CD4-positive, alpha-beta T cell treated with Interleukin-4 for 4 hours (primary cell): ENCODE measurements at places on chromosomes 16 and 17.

DNA sequence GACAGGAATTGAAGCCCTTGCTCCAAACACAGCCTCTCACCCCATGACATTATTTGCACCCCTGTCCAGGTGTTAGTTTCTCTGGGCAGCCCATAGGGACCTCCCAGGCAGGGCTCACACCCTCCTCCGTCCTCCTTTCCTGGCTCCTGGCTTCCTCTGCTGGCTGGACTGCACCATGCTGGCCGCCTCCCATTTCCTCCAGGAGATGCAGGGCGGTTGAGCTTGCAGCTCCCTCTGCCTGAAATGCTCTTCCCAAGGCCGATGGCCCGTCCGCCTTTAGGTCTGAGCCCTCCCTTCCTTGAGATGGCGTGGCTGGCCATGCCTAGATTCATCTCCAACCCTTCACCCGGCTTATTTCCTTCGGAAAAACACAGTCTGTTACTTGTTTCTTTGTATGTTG is 334.8 kb downstream of the SNX29 start:
- no peak for DNase-seq

- DNase-seq: no peak
These were observed 99.0 kb downstream of the OMG start for GRCh38 chr17:31198026-31198425.

- no peak for DNase-seq
These were observed at the start of gene CAVIN1 for GRCh38 chr17:42422958-42423712. Gene CAVIN1, minus strand, starts transcription at chr17:42423256. Its CDS starts 159 bp downstream, at chr17:42423097.

DNA sequence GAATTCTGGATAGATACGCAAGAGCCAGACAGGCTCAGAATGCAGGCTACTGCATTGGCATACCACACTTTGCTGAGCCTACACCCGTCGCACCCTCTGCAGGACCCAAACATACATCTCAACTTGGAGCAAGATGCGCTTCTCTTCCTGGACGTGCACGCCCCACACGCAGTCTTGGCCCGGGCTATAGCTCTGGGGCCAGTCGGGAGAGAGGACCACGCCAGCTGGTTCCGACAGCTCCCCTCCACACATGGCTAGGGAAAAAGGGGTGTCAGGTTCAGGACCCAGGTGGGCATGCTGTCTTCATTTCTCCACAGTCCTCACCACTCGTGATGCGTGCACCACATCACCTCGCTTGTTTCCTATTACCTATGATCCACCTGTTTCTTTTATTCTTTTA is 15.1 kb upstream of the CDIPT start:
- DNase-seq: no peak

GRCh38 chr16:28821874-28822519 is 802 bp upstream of the ATXN2L start:
- DNase-seq: no peak

GRCh38 chr16:14436401-14436955 is 193.6 kb downstream of the PARN start:
- DNase-seq: peak; percentile 3

GRCh38 chr17:76395980-76396379 is 11.6 kb downstream of the SPHK1 start:
- no peak for DNase-seq

- DNase-seq: no peak
These were observed 78.4 kb upstream of the MED9 start for GRCh38 chr17:17398188-17398942.

- DNase-seq: no peak
These were observed 85.9 kb downstream of the TMEM132E start for GRCh38 chr17:34665150-34665806.

DNA sequence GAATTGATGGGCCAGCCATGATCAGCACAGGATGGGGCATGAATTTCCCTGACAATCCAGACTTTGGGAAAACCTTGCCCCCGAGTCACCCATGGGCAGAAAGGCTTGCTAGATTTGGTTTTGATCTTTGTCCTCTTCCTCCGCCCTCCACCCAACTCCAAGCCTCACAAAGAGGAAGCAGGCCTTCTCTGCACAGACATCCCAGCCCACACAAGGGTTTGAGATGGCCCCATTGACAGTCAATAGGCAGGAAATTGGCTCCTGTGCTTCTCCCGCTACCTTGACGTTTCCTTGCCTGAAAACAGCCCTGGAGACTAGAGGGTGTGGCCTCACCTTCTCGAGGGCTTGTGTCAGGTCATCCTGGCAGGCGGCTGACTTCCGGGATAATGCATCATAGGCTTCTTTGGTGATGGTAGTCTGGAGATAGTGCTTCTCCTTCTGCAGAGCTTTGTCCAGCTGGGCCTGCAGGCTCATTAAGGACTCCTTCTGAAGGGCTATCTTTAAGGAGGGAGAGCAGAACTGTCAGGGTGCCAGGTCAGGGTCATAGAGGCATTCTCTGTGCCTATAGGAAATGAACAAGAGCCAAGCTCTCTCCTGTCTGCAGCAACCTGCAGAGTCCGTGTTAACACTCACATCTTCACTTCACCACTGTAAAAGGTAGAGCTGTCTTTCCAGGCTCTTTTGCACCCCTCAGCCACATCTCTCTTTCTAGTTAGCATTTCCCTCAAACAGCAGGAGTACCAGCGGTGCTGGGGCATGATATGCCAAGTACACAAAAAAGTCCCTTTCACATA is 32.2 kb downstream of the DHX38 start:
- no peak for DNase-seq

DNA sequence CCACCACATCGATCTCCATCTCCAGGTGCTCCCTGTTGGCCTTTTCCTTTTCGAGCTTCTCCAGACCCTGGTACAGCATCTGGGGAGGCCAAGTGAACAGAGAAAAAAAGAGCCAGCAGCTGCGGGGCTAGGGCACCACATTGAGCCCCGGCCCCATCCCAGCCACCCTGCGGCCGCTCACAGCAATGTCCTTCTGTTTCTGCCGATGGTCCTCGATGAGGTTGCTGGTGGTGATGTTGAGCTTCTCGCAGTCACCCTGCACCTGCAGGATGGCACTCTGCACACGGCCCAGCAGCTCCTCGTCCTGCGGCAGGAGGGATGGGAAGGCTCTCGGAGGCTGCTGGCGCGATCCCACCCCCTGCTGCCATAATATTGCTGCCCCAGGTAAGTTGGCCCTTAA is 15.5 kb downstream of the UBALD2 start:
- no peak for DNase-seq

GRCh38 chr17:80513892-80514291 is 30.7 kb upstream of the RPTOR start:
- DNase-seq: no peak

DNA sequence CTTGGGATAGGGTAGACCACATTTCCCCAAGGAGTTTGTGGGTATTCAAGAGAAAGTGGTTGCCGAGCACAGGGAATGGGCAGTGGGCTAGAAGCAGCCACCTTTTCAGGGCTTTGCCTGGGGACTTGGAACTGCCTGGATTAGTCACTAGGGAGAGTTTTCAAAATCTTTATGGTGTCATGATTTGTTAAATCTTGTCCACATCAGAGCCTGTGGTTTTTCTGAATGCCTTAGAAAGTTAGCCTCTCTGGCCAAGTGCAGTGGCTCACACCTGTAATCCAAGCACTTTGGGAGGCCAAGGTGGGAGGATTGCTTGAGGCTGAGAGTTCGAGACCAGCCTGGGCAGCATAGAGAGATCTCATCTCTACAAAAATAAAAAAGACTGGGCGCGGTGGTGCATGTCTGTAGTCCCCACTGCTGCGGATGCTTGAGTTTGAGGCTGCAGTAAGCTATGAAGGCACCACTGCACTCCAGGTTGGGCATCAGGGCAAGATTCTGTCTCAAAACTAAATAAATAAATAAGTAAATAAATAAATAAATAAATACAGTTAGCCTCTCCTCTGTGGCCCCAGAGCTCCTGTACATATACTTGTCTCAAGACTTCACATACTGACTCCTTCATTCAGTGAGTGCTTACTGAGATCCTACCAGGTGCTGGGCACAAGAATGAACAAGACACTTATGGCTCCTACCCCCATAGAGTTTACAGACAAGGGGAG is 76.3 kb upstream of the HNF1B start:
- no peak for DNase-seq

- no peak for DNase-seq
These were observed 55.7 kb downstream of the SREBF1 start for GRCh38 chr17:17780922-17781590.

- no peak for DNase-seq
These were observed 6.0 kb upstream of the ARL2BP start for GRCh38 chr16:57239107-57239506.

DNA sequence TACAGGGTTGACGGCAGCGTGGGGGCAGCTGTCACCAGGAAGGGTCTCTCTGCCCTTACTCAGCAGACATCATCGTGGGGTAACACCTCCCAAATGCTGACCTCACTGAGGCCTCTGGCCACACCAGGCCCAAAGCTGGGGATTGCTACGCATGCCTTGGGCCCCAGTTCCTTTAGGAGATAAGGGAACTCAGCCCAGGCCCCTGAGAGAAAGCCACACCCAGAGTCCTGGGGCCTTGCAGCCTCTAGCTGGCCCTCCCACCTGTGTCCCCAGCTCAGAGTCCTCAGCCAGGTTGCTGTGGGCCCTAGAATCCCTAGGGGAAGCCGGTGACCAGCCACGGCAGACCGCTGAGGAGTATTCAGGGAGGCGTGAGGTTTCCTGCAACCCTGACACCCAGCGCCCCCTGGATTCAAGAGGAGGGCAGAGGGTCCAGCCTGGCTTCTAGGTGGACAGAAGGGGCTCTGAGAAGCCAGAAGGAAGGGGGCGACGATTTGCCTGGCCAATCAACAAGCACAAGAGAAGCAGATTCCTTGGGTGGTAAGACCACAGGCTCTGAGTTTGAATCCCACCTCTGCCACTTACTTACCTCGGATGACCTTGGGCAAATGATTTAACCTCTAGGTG is 10.3 kb upstream of the GINS2 start:
- DNase-seq: no peak

- no peak for DNase-seq
These were observed 29.0 kb upstream of the HOXB13 start for GRCh38 chr17:48757524-48757961.

GRCh38 chr16:80948886-80949493 is 57.7 kb downstream of the CMC2 start:
- DNase-seq: peak; percentile 21

DNA sequence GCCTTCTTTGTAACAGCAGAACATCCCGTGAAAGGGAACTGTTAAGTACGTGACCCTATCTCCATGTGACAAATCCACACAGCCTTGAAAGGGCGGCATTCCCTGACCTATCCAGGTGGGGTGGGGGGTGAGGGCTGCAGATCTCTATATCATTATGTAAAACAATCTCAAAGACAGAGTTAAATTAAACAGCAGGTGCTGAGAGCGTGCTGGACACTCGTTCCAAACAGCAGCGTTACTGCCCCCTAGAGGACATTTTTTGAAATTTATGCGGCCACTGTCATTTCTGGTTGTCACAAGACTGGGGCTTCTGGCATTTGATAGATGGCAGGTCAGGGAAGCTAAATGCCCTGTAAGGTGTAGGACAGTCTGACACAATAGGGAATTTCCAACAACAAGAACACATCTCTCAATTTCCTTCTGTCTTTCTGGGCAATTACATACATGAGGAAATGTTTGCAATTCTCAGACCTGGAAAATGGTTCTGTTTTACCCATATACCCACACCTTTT is 6.7 kb upstream of the SLC25A39 start:
- DNase-seq: peak; percentile 80

GRCh38 chr17:27989046-27989445 is 53.4 kb upstream of the NLK start:
- no peak for DNase-seq

DNA sequence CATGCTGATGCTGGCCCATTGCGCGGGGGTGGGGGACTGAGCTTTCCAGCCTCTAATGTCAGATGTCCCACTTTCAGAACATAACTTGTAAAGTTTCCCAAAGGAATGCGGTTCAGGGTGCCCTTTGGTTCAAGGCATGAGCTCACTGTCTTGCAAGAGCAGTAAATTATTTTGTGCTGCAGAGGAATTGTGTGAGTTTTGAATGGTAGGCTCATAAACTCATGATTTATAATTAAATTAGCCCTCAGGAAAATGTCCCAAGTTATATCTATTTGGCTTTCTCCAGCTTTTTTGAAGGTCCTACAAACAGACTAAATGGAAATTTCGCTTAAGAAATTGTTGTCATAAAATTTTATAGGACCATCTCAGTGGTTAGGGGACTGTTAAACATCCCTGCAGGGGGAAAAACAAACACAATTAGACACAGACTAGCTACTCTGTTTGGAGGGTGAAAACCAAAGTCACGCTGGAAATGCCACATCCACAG is 321.8 kb downstream of the HS3ST3B1 start:
- no peak for DNase-seq

DNA sequence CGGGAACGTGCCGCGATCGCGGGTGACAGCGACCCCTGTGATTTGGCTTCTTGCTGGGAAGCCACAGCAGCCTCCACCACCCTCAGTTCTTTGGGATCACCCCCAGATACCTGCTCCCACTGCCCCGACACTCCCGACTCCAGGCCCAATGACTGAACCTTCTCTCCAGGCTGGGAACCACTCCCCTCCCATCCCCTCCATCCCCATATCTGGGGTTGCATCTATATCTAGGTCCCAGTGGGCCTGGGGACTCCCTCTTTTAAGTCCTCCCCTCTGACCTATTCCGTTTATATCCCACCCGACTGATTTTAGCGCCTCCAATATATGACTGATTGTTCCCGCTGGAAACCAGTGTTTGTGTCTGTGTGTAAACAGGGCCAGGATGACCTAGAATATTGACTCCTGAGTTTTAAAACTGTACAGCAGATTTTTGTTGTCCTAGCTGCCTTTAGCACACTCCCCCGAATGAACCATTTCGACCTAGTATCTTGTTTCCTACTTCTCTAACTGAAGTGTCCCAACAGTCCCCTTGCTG is 667 bp downstream of the PSMD3 start:
- DNase-seq: no peak

DNA sequence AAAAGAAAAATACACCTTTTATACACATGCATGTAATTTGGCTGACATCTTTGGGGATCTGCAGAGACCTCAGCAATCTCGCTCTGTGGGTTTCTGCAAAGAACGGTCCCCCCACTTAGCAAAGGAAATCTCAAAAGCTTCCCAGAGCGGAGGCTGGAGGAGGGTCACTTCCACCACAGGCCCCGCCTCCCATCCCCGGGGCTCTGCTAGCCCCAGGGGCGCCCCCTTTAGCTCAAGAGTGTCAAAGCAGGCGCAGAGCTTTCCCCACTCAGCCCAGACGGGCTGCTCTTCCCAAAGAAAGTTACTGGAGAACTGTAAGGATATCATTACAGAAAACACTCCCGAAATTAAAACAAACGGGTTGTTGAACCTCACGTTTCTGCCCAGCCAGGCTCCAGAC is 11.4 kb downstream of the SLC13A5 start:
- DNase-seq: no peak

GRCh38 chr16:27264151-27264550 is 4.4 kb downstream of the NSMCE1 start:
- no peak for DNase-seq

- peak; percentile 74 for DNase-seq
These were observed 6.8 kb downstream of the ZNF267 start for GRCh38 chr16:31880322-31880979.

DNA sequence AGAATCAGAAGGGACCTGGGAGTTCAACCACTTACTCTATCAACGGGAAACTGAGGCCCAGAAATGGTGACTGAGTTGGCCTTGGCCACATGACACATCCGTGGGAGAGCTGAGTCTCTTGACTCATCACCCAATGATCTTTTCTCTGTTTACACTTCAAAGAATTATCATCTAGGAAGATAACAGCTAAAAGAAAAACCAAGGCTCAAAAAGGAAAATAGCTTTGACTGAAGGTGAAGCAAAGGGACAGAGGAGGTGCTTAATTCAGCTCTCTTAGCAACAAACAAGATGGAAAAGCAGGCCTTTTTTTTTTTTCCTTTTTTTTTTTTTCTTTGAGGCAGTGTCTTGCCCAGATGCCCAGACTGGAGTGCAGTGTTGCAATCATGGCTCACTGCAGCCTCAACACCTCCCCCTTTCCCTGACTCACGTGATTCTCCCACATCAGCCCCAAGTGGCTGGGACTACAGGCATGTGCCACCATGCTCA is 16.7 kb downstream of the ERCC4 start:
- no peak for DNase-seq
